ENCODE measurements at places on chromosomes 12 and 14. TPM values are rescaled to one million over a fixed set of nuclear protein-coding genes. Genes with fewer than 3 reads are reported as not detected.

Gene AMDHD1
- total RNA-seq: 1.3 TPM

Gene NOS1
- total RNA-seq: 0.04 TPM

Gene ABHD4
- 20.9 TPM for total RNA-seq

Gene GYS2
- not detected for total RNA-seq

Gene TAS2R46
- not detected for total RNA-seq

Gene MYL6B
- 36.1 TPM for total RNA-seq

Gene KIF5A
- 0.12 TPM for total RNA-seq

Gene IQSEC3
- 0.67 TPM for total RNA-seq

Gene PLCZ1
- not detected for total RNA-seq

Gene PCED1B
- total RNA-seq: 1.4 TPM

Gene TCHP
- total RNA-seq: 9.4 TPM

Gene OSGEP
- 23.8 TPM for total RNA-seq

Gene MMAB
- 53.1 TPM for total RNA-seq

Gene SINHCAF
- total RNA-seq: 34.7 TPM

Gene TDP1
- total RNA-seq: 2.8 TPM

Gene VDR
- 0.59 TPM for total RNA-seq

GRCh38 chr12:560691-561390 is 101.1 kb downstream of the B4GALNT3 start:
- DNase-seq: no peak

DNA sequence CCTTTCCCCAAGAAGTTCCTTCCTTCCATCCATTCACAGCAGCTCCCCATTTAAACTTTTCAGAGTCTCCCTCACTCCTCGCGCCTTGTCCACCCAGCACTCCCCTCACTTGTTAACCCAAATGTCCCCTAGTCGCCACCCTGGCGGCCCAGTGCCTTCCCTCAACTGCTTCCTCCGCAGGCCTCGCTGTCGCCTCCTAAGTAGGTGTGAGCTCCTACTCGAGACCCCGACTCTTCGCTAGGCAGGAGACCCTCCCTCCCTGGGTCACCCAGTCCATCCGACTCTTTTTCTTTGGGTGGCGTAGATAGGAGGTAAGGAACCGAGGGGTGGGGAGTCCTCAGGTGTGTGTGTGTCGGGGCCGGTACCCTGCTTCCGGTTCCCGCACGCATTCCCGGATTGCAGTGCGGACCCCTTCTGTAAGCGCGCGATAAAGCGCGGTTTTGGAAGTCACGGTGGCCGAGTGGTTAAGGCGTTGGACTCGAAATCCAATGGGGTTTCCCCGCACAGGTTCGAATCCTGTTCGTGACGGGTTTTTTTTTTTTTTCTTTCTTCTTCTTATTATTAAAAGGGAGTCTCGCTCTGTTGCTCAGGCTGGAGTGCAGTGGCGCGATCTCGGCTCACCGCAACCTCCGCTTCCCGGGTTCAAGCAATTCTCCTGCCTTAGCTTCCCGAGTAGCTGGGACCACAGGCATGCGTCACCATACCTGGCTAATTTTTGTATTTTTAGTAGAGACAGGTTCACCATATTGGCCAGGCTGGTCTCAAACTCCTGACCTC is 823 bp upstream of the SMARCC2 start:
- DNase-seq: peak; percentile 88

- no peak for DNase-seq
These were observed 10.8 kb downstream of the OR4Q3 start for GRCh38 chr14:19754172-19754571.

- no peak for DNase-seq
These were observed 121.6 kb downstream of the MGAT4C start for GRCh38 chr12:86134561-86134960.

DNA sequence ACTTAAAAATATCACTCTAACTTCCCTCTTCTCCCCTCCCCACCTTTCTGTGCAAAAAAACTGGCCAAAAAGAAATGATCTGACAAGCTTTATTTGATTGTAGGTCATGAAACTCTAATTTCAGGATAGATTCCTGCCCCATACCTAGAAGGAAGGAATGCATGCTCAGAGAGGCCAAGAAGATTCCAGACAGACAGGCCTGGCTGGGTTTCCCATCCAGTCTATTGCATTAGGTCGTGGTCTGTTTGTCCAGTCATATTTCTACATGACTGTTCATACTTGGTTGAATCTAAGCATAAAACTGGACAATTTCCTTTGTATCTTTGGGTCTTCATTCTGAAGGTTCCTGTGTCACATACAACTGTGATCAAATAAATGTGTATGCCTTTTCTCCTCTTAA is 20.0 kb upstream of the SLC15A5 start:
- no peak for DNase-seq

GRCh38 chr14:22460461-22461195 is 128.4 kb downstream of the DAD1 start:
- no peak for DNase-seq

- no peak for DNase-seq
These were observed 116.2 kb upstream of the MAP1LC3B2 start for GRCh38 chr12:116442946-116443345.

DNA sequence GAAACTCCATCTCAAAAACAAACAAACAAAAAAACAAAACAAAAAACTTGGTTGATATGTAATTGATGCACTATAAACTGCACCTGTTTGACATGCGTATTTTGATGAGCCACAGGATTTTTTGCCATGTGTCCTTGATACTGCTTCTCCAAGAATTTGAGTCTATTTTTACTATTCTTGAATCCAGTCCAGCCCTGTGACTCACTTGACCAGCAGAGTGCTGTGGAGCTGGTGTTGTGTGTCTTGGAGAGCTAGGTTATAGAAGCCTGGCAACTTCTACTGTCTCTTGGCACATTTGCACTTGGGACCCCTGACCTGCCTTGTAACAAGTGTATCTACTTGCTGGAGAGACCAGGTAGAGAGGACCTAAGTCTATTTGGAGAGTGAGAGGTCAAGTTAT is 52.0 kb downstream of the KLRG1 start:
- no peak for DNase-seq

GRCh38 chr14:105249182-105250007 is 1.1 kb downstream of the BTBD6 start:
- peak; percentile 66 for DNase-seq

DNA sequence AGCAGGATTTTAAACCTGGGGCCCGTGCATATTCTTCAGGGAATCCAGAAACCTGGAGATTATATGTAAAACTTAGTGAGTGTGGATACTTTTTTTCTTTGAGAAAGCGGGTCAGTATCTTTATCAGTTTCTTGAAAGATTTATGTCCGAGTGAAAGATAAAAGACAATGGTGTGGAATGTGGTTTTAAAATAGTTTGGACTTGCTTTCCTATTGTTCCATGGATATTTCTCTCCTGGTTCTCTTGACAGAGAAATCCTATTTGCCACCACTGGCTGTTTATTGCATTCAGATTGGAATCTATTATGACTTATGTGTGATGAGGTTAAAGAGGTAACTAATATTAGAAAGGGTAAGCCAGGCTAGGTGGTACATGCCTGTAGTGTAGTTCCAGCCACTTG is 27.4 kb downstream of the KTN1 start:
- DNase-seq: no peak

GRCh38 chr12:128918481-128919260 is 65.4 kb downstream of the GLT1D1 start:
- DNase-seq: no peak

- DNase-seq: no peak
These were observed 5.8 kb upstream of the MIS18BP1 start for GRCh38 chr14:45258805-45259204.

DNA sequence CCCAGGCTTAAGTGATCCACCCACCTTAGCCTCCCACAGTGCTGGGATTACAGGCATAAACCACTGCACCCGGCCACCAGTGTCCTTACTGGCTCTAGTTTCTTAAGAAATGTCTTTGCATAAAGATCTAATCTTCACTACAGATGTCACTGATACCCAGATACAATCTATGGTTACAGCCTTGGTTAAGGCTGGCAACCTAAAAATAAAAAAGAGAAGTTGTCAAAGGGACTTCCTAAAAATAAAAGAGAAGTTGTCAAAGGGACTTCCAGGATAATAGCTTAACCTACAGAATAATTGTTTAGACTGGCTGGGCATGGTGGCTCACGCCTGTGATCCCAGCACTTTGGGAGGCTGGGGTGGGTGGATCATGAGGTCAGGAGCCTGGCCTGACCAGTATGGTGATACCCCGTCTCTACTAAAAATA is 27.6 kb downstream of the ETFBKMT start:
- no peak for DNase-seq

DNA sequence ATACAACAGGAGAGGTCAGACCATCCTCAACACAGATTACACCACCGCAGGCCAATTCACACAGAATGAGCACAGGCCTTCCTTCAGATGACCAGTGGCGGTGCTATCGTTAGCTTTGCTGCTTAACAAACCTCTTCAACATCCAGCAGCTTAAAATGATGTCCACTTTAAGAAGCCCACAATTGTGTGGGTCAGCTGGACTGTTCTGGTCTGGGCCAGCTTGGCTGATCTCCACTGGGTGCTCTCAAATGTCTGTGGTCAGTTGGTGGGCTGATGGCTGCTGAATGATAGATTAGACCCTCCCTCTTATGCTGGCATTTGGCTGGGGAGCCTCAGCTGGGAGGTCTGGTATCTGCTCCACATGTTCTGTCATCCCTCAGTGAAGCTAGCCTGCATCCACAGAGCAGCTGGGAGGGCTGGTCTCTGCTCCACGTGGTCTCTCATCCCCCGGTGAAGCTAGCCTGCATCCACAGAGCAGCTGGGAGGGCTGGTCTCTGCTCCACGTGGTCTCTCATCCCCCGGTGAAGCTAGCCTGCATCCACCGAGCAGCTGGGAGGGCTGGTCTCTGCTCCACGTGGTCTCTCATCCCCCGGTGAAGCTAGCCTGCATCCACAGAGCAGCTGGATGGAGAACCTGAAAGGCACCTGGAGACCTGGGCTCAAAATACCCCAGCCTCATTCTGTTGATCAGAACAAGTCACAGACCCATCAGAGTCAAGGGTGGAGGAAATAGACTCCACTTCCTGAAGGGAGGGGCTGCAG is 203.6 kb upstream of the DIO3 start:
- no peak for DNase-seq

DNA sequence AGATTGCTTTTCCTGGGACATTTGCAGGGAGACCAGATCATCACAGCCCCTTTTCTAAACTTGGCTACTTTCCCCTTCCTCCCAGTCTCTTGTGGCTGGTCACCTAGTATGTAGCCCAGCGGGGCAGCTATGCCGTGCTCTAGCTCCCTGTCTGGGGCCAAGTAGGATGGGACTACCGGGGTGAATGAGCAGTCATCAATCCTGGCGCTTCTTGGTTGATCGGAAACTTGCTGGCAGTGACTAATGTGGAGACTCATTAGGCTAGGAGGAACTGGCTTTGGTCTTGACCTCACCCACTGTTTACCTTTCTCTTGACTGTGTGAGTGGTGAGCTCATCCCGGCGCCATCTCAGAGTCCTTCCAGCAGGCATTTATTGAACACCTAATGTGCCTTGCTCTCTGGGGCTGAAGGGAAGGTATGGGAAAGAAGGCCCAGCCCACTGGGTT is 15.9 kb downstream of the PLEKHG3 start:
- no peak for DNase-seq

GRCh38 chr14:21791749-21792148 is 118.1 kb upstream of the OR4E1 start:
- DNase-seq: no peak

DNA sequence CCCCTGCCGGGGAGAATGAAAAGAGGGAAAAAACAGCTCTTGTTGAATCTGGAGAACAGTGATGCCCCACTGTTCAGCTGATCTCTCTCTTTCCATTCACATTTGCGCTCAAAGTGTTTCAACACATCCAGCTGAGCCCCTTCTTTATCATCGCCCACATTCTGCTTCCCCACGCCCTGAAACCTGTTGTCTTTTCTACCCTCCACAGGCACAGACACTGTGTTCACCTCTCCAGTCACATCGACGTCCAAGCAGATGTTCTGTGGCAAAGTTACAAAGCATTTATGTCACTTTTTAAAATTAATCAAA is 338.7 kb downstream of the EGLN3 start:
- no peak for DNase-seq

DNA sequence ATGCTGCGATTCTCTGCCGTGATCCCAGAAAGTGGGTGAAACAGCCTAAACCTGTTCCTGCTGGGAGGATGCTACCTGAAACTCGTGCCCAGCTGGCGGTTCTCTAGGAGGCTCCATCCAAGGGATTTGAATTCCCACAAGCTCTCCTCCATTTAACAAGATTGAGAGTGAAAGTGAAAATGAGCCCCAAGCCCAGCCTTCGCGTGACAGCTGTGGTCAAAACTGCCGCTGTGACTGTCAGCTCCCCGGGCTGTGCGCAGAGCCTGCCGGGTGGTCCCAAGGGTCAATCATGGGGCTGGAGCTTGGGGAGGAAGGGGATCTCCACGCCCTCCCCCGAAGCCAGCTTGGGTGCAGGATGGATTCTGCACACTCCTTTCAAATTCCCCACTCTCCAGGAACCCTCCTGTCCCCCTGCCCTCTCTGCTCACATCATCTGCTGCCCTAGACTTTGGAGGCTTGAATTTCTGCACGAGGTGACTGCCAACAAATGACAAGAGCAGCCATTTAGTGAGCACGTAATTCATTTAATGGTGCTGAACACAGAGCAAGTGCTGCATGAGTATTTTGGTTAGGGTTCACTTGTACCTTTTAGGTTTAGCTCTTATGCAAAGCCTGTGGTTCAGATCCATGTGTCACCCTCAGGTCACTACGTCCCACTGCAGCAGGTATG is 5.3 kb downstream of the ASB2 start:
- DNase-seq: no peak

- DNase-seq: no peak
These were observed 230.4 kb downstream of the SPTSSA start for GRCh38 chr14:34231626-34232025.

DNA sequence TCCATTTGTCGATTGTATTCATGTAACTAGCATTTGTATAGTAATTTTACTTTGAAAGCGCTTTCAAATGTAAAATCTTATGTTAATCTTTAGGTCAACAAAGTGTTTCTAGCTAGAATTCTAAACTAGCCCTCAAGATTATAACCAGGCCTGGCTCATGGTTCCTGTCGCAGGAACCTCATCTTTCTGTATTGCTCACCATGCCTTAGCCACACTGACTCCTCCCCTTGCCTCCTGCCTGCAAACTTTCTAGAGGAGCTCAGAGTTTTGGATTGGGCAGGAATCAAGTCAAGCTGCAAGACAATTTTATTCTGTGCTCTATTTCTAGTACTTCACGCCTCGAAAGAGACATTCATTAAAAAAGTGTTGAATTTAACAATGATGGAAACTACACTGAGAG is 99.8 kb downstream of the TGFB3 start:
- DNase-seq: no peak

GRCh38 chr12:128940974-128941373 is 87.7 kb downstream of the GLT1D1 start:
- DNase-seq: no peak

DNA sequence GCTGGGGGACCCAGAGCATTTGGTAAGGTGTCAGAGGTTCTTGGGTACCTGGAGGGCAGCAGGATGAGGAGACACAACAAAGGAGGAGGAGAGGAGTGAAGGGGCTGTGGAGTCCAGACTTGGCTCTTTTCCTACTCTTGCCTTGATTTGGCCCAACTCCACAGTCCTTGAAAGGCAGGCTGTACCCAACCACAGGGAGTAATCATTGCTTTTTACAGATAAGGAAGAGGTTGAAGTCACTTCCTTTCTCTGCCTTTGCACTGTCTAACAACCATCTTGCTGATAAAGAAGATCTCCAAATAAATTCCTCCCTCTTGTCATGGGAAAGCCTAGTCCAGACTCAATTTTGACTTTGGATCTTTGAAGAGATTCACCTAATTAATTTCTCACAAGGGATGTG is 226.8 kb upstream of the HMGA2 start:
- no peak for DNase-seq
